ENCODE measurements at places on chromosomes 2 and 18.

DNA sequence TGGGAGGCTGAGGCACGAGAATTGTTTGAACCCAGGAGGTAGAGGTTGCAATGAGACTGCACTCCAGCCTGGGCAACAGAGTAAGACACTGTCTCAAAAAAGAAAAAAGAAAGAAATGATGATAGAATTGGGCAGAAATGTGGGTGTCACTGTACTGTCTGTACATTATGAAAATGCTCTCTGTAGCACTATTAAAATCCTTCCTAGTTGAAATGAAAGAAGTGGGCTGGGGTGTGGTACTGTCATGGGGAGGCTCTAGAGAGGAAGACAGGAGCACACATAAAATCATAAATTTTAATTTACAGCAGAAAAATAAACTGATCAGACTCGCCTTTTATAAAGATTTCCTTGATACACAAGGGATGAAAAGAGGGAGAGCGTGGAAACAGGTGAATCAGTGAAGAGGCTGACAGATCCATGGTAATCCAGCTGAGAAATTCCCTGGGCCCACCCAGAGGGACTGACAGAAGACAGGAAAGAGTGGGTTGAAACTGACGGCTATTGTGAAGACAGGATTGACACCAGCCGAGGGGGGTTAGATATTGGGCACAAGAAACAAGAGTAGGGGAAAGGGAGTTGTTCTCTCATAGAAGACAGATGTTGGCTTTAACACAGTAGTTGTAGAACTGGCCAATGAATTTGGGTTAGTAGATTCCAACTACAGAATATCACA lies 96.4 kb upstream of the ATL2 start:
- DNase-seq, result no peak

- DNase-seq, result no peak
These were observed 143.4 kb downstream of the COL6A3 start for GRCh38 chr2:237270520-237270919.

GRCh38 chr2:231084565-231084964 lies 27.9 kb downstream of the PSMD1 start:
- DNase-seq, result no peak

- DNase-seq, result no peak
These were observed 403.2 kb upstream of the MYT1L start for GRCh38 chr2:2734308-2734707.

GRCh38 chr18:68915061-68915460 lies 117.2 kb downstream of the CCDC102B start:
- DNase-seq, result no peak

DNA sequence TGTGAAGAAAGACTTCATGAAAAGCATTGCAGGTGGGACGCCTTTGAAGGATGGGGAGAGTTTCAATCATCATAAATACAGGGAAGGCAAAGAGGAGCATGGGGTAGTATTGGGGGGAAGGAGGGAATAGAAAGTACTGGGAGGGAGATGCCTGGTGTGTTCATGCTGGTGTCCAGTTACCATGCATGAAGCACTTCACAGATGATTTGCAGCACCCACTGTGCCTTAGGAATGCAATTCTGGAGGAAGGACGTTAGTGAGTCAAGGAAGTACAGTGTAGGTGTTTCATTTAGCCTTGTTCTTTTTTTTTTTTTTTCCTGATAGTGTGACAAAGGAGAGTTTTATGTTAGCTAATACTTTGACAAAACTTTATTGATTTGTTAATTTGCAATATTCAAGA lies 36.8 kb downstream of the ADAM23 start:
- DNase-seq, result no peak

GRCh38 chr2:26575836-26576564 lies 65.2 kb downstream of the CIB4 start:
- no peak for DNase-seq

DNA sequence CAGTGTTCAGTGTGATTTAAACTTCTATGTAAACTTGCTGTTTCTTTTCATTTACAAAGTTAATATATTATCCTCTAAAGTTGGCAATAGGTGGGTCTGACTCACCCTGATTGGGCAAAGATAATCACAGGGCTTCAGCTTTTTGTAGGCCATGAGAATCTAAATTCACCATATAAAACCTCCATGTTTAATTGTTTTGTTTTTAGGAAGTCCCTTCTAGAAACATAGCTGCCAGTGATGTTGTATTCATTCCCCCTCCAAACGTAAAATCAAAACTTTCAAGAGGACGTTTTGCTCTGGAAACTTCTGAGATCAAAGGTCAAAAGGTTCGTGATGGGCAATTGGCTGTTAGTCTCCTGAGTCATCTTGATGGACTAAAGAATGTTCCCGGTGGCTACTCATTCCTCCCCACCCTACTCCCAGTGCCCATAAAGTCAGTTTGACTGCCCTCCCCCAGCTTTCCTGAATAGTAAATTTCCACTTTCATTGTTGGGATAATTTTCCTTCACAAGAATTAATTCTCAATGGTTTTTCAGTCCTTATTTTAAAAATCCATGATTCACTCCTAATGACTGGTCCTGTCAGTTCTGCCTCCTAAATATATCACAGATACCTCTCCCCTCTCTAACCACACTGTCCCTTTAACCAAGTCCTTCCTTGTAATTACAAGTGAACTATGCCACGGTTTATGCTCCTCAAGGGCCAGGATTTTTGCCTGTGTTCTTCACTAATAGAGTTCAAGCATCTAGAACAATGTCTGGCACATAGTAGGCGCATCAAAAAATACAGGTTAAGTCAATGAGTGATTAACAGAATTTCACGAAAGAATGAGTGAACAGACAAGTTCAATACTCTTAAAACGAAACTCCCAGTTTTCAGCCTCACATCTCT lies 164.4 kb upstream of the VRK2 start:
- DNase-seq, result no peak

Data from stimulated activated CD4-positive, alpha-beta T cell treated with anti-CD3 and anti-CD28 coated beads, TNF-alpha, amount 100 ng/mL, for 48 hours (primary cell).